ENCODE measurements at places on chromosomes 6 and 20. TPM values are rescaled to one million over a fixed set of nuclear protein-coding genes. Genes with fewer than 3 reads are reported as not detected.

HLA-F gene
- total RNA-seq = 157 TPM

GRCh38 chr6:137995371-137995770 is 111.8 kb downstream of the PERP start:
- no peaks in the 10 kb centered on the region for H3K27me3 ChIP-seq
- no peak overlapping the region for H3K4me3 ChIP-seq
- H3K4me1 ChIP-seq = no peaks in the 10 kb centered on the region
- no peaks in the 10 kb centered on the region for H3K36me3 ChIP-seq
- H3K27ac ChIP-seq = no peak overlapping the region

DNA sequence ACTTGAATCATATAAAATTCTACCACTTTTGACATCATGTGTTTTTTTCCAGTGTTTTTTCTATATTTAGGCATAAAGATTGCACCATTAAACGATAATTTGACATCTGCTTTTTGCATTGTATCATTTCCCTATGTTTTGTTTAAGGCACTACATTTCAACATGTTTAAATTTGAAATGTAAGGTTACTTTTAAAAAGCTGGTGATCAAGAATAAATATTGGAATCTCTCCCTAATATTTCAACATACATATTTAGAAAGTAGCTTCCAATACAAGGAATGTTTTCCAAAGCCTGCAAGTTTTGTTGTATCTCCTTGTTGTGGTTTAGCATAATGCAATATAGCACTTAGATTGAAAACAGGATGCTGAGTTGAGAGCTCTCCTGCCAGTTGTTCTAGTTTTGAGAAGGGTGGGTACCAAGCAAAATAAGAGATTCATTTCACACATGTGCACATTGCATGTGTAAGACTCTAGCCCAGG is 76.5 kb downstream of the SYNJ2 start:
- H3K27me3 ChIP-seq = no peaks in the 10 kb centered on the region
- H3K27ac ChIP-seq = no peak overlapping the region
- H3K4me1 ChIP-seq = peaks cover 15% of the 10 kb centered on the region
- no peak overlapping the region for H3K4me3 ChIP-seq
- no peak for DNase-seq
- H3K36me3 ChIP-seq = no peaks in the 10 kb centered on the region

MYLK4 gene
- total RNA-seq = 0.84 TPM

TP53TG5 gene
- not detected for total RNA-seq

DNA sequence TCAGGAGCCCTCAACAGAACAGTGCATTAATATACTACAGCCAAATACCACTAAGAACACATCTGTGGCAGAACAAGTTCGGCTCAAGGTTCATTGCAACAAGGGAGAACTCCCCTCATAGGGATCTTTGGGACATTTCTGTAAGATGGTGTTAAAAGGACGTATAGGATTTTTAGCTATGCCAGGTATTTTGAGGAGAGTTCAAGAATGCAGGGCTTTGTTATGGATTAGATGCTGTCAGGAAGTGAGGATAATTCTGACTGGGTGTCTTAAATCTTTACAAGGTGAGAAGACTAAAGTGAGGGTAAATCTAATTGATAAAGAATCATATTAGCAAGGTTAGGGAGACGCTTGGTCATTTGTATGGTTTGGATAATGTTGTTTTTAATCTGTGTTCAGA is 83.7 kb upstream of the AHI1 start:
- no peak overlapping the region for H3K27ac ChIP-seq
- H3K27me3 ChIP-seq = no peaks in the 10 kb centered on the region
- no peak overlapping the region for H3K4me3 ChIP-seq
- H3K36me3 ChIP-seq = no peaks in the 10 kb centered on the region
- no peaks in the 10 kb centered on the region for H3K4me1 ChIP-seq

DNA sequence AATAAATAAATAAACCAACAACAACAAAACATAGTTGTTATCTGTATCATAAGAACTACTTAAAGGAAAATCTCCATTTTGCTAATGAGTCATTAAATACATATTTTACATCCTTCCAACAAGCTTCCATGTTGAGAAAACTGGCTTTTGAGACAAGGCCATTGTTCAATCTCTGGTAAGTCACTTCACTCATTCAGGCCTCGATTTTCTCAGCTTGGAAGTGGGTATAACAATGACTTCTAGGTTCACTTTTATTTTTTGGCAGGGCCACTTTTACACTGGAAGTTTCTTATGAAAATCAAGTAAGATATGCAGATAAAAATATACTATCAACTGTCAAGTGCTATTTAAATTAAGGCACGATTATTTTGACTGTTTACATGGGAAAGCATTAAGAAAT is 30.0 kb downstream of the WRNIP1 start:
- no peak for DNase-seq
- no peak overlapping the region for H3K27ac ChIP-seq
- no peaks in the 10 kb centered on the region for H3K27me3 ChIP-seq
- peaks cover 41% of the 10 kb centered on the region for H3K4me1 ChIP-seq
- H3K36me3 ChIP-seq = no peaks in the 10 kb centered on the region

SNRPB gene
- 83.7 TPM for total RNA-seq

CYB5R4 gene
- 24.4 TPM for total RNA-seq

Measured in upper lobe of right lung (tissue), 1 donor.